Peyer's patch (tissue), 4 donors: ENCODE measurements at places on chromosomes 4 and X. TPM values are rescaled to one million over a fixed set of nuclear protein-coding genes. Genes with fewer than 3 reads are reported as not detected.

- no peak for DNase-seq
Measured at GRCh38 chr4:36024901-36025660, 219.2 kb downstream of the ARAP2 start.

DNA sequence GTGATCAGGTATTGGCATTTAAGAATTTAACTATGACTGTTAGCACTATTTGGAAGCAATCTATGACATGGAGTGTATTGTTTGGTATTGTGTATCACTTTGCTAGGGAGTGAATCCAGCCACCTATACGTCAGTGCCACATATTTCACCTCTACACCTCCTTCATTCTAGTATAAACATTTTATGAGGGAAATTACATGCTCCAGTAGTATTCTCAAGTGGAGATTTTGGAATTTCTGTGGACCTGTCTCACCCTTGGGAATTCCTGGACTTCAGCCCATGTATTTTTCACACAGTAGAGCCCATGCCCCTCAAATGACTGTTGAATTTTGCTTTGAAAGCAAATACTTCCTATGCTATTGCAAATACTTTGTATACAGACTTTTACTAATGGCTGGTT is 11.3 kb downstream of the BST1 start:
- no peak for DNase-seq

- no peak for DNase-seq
Measured at GRCh38 chr4:107736037-107736436, 16.0 kb upstream of the PAPSS1 start.

DNA sequence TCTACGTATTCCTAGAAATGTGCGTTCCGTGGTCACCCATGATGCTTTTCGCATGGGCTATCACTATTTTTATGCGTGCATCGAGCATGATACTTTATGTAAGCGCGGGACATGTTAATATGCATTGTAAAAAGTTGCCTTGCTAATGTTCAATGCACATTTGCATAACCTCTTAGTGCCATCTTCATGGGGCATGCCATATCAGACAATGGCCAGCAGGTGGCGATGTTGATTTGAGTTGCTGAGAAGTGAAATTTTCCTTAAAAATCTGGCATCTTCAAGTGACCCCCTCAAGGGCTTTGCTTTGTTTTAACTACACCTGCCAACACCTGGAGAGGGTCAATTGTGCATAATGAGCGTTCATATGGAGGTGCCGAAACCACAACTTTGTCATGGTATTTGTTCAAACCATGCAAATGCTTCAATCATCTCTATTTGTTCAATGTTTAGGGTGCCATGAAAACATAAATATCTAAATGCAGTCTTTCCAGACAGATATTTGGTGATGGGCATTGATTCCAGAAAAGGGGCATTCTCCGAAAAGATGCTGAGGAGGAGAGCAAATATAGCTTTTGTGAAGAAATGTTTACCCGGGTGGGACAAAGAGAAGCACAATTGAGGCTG is 833.9 kb upstream of the PRKX start:
- DNase-seq: peak; percentile 71

DNA sequence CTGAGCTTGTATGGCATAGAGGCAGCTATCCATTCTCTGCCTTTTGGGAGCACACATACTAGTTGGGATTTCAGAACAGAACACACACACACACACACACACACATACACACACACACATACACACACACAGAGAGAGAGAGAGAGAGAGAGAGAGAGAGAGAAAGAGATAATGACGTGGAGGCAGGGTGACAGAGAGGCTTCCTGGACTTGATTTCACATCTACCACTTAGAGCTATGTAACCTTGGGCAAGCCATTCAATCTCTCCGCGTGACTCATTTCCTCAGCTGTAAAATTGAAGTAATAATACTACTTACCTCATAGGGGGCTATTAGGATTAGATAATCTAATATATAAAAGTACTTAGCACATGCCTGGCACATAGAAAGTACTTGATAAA is 12.3 kb upstream of the GRIA3 start:
- DNase-seq: no peak

GRCh38 chr4:8542776-8543525 is 37.2 kb upstream of the GPR78 start:
- no peak for DNase-seq

- no peak for DNase-seq
Measured at GRCh38 chr4:18630218-18631110, 608.9 kb upstream of the LCORL start.

DNA sequence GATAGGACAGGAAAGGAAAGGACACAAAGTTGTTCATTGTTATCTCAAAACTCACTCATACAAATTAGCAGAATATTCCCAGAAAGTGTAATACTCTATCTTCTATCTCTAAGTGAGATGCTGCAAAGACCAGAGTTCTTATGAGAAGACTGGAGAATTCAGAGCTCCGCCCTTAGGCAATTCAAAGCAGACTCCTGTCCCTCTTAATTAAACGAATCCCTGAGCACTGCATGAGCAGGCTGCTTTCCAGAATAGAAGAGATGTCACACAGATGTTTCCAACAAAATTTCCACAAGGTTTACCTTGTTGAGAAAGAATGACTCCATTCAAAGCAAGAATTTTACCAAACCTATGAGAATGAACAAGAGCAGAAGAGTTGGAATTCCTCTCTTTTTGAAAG is 630.8 kb upstream of the INTU start:
- DNase-seq: no peak

- no peak for DNase-seq
Measured at GRCh38 chrX:131239057-131239456, 50.0 kb downstream of the IGSF1 start.

DNA sequence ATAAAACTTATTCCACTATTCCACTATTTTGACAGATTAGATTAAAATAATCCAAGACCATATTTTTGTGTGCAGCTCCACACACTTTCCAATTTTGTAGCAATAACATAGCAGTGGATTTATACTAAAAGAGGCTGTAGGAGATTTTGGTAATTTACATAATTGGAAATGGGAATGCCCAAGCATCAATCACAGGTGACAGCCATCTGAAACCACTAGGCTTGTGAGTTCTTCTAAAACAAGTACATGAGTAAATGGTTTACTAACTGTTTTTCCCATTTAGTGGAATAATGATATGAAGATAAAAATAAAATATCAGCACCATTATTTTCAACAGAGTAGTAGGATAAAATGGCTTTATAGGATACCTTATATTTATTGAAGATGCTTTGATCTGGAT is 4.4 kb downstream of the ANK2 start:
- no peak for DNase-seq

GRCh38 chrX:46624090-46624786 is 50.7 kb downstream of the CHST7 start:
- no peak for DNase-seq

- no peak for DNase-seq
Measured at GRCh38 chr4:77579406-77580076, 26.1 kb upstream of the CXCL13 start.

DNA sequence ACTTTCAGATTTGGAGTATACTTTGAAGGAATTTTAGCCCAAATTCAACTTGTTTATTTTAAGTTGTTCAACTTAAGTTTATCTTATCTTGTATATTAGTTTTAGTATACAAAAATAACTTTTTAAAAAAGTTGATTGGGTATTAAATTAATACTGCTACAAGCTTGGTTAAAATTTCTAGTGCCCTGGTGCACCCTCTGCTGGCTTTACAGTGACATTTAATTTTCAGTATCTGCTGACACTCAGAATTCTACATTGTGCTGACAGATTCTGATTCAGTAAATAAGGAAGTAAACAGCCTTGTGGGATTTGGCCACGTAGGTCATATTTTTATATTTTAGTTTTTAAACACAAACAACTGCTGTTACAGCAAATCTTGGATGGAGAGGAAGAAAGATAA is 2.9 kb downstream of the EDA start:
- no peak for DNase-seq

- no peak for DNase-seq
Measured at GRCh38 chr4:182765987-182766856, 151.0 kb downstream of the DCTD start.

DNA sequence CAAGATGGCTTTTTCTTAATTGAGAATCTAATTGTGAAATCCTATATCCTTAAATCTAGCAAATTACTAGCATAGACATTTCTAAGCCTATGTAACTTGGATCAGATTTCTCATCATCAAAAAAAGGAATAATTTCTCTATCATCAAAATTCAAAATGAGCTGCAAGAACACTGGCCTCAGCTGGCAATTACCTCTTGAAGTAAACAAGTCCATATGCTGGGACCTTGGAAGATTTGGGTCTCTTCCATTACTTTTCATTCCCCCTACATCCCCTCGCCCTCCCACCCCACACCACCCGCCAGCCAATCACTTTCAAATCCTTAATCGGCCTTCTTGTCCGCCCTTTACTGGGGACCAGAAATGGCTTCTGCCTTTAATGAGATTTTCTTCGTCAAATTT is 23.3 kb upstream of the MBTPS2 start:
- DNase-seq: no peak

The PHEX gene
- total RNA-seq: 8.7 TPM

The CCNB3 gene
- total RNA-seq: 1.6 TPM

The P2RY10 gene
- total RNA-seq: not detected

The ADGRA3 gene
- total RNA-seq: 19.6 TPM

The MAGEE2 gene
- total RNA-seq: not detected
